ENCODE measurements at places on chromosomes 1 and 21.

GRCh38 chr1:65825741-65826140 lies 33.0 kb downstream of the PDE4B start:
- no peak for DNase-seq

DNA sequence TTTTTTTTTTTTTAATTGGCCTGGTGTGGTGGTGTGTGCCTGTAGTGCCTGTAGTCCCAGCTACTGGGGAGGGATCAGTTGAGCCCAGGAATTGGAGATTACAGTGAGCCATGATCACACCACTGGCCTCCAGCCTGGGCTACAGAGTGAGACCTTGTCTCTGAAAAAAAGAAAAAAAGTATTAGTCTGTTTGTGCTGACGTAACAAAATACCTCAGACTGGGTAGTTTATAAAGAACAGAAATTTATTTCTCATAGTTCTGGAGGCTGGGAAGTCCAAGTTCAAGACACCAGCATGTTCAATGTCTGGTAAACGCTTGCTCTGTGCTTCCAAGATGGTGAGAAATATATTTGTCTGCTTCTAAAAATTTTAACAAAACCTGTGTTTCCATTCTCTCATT lies 25.8 kb downstream of the TRAF5 start:
- DNase-seq: no peak

GRCh38 chr21:44519346-44520325 lies 20.4 kb downstream of the KRTAP10-1 start:
- no peak for DNase-seq

GRCh38 chr1:235918032-235918431 lies 51.3 kb upstream of the LYST start:
- DNase-seq: peak; percentile 45

DNA sequence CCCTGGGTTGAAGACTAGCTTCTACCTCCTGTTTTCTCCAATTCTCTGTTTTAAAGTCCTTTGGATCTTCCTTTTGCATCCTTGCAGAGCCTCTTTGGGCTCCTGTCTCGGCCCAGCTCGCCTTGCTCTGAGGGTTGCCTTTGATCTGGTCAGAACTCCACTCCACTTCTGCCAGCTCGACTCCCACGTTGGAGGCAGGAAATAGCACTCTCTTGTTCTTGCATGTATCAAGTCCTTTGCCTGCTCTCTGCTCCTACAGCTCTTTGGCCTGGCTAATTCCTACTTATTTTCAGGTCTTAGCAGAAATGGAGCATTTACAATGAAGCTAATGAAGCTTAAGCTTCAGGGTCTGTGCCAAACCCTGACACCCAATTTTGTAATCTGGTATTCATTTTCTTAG lies 21.1 kb upstream of the B3GALNT2 start:
- no peak for DNase-seq

- DNase-seq: no peak
Observed at GRCh38 chr1:221335161-221336101, 406.5 kb downstream of the DUSP10 start.

GRCh38 chr21:44301141-44301540 lies 1.3 kb downstream of the PFKL start:
- DNase-seq: no peak

GRCh38 chr1:168273575-168273974 lies 7.1 kb upstream of the TBX19 start:
- DNase-seq: no peak

- DNase-seq: no peak
Observed at GRCh38 chr1:182101415-182102042, 40.0 kb upstream of the ZNF648 start.

DNA sequence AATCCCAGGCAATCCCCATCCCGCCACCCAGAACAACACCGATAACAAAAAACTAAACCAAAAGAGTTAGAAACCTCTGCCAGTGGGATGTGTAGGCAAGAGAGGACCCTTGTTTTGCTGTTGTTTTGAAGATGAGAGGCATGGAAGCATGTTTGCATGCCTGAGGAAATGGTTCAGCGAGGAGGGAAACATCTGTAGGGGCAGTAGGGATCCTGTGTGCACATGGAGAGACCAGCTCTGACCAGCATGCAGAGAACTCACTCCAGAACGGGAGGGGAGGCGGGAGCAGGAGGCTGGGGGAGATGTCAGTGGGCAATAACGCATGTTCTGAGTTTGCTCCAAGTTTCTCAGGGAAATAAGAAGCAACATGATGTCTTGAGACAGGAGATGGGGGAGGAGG lies 5.3 kb downstream of the CLDN14 start:
- DNase-seq: no peak

- peak; percentile 86 for DNase-seq
Observed at GRCh38 chr1:152034654-152035538, 1.9 kb downstream of the S100A11 start.

- no peak for DNase-seq
Observed at GRCh38 chr1:162303004-162303344, 73.7 kb downstream of the SPATA46 start.

DNA sequence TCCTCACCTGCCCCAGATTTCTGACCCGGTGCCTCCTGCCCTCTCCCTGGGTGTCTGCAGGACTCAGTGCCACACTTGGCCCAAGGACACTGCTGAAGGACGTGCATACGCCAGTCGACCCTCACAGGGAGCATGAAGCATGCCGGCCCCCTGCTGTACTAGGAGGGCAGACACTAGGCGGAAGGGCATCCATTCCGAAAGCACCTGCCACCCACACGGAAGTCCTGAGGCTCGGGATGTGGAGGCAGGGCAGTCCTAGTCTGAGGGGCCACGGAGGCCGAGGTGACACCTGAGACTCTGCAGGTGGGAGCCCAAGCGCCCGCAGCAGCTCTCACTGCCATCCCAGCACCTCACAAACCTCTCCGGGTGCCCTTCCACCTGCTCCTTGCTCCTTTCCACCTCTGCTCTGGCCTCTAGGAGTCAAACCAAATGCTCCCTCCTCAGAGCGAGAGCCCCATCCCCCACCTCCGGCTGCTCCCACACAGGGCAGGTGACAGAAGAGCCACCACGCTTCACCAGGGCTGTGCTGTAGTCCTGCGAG lies 2.4 kb downstream of the NPHP4 start:
- DNase-seq: no peak

DNA sequence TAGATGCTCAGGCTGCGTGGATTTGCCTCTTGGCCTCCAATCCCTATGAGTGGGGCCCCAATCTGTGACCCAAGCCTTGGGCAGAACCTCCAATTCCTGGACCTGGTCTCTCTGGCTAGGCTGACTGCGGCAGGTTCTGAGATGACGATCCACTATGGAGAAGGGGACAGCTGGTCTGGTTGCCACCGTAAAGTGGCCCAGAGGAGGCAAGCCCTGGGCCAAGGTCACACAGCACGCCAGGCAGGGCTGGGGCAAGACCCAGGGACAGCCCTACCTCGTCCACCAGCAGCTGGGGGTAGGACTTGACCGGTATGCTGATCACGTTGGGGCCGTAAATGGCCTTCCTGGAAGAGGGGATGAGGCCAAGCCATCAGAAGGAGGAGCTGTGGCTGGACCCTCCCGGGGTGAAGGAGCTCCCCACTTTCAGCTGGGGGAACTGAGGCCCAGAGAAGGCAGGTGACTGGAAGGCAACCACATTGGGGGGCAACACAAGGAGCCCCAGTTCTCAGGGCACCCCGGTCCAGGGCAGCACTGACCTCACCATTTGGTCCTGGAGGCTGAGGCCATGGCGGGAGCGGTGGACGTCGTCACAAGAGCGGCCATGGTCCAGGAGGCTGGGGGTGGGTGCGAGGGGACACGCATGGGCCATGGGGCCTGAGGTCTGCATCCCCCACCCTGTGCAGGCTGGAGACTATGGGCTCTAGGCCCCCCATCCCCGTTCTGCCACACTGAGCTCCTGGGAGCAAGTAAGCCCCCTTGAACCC lies 9.8 kb downstream of the ATP13A2 start:
- no peak for DNase-seq

- DNase-seq: no peak
Observed at GRCh38 chr21:28253338-28253737, 739.3 kb downstream of the LTN1 start.

DNA sequence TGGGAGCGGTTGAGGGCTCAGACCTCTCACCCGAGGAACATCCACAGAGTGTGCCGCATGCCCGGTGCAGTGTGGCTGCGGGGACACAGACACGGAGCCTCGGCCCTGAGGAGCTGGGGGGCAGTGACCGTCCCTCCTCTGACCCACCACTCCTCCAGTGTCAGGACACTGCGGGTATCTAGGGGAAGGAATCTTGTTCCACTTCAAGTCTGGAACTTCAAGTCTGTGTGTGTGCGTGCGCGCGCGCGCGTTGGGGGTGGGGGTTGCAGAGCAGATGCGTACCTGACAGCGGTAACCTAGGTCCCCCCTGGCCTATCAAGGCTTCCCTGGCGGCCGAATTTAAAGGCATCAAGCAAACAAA lies 17.3 kb downstream of the PCSK9 start:
- no peak for DNase-seq

DNA sequence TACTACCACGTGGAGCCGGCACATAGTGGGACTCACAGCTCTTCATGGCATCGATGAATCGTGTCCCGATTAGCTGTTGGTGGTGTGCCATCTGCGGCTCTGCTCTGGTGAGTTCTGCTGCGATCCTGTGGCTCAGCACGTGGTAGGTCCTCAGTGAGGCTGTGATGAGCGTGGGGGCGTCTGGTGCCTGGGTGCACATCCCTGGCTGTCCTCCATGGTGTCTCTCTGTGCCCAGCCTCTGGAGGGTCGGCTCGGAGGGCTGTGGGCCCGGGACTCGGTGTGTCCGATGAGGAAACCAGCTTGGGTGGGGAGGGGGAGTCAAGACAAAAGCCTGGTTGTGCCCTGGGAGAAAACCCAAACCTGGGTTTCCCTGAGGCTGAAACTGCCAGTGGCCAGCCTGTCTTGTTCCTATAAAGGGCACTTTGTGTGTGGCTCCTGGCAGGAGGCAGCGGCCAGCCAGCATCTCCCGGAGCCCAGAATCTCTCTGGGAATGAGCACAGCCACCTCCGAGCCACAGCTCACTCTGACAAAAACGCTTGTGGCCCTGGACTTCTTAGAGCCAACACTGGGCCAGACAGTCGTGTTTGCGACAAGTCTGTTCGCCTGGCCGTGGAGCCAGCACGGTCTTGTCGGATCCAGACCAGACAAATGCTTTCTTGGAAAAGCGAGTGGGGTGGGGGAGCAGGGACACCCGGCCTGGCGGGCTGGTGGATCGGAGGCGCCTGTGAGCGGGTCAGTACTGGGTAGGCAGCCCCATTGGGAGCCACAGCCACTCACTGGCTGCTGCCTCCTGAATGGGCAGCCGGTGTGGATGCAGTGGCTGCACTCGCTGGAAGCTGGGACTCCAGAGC lies 31.8 kb downstream of the SPSB1 start:
- DNase-seq: no peak

- DNase-seq: peak; percentile 26
Observed at GRCh38 chr1:109248797-109249629, at the start of gene CELSR2. Gene CELSR2 (plus strand): TSS chr1:109249539. CDS start chr1:109250080, 541 bp downstream.

GRCh38 chr1:81834921-81835698 lies 34.4 kb downstream of the ADGRL2 start:
- DNase-seq: no peak

- no peak for DNase-seq
Observed at GRCh38 chr1:156163712-156164111, 10.3 kb downstream of the SEMA4A start.

- DNase-seq: no peak
Observed at GRCh38 chr1:224816062-224816461, 113.4 kb upstream of the DNAH14 start.

DNA sequence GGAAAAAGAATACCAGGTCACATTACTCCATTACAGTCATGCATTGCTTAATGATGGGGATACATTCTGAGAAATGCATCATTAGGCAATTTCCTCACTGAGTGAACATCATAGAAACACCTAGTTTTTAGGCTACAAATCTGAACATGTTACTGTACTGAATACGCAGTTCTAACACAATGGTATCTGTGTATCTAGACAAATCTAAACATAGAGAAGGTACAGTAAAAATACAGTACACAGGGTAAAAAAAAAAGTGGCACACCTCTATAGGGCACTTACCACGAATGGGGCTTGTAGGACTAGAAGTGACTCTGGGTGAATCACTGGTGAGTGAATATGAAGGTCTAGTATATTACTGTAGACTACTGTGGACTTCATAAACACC lies 115.7 kb downstream of the AKT3 start:
- DNase-seq: no peak

DNA sequence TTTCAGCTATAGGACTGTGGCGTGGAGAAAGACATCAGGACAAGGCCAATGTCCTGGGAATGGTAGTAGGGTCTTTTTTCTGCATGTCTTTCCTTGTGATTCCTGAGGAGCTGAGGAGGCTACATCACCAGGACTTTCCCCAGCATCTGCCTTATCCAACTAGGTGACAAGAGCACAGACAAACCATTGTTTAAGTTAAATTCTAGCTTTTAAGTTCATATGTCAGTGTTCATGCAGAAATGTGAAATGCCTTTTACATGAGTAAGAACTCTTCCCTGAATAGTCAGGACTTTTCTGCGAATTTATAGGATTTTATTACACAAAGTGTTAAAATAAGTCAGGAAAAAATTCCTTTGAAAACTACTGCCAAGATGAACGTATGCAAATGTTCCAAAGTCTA lies 154.2 kb downstream of the PTGER3 start:
- no peak for DNase-seq

GRCh38 chr1:53344921-53345838 lies 17.3 kb upstream of the LRP8 start:
- DNase-seq: no peak

- DNase-seq: no peak
Observed at GRCh38 chr1:10181154-10181553, 29.2 kb upstream of the KIF1B start.

- DNase-seq: no peak
Observed at GRCh38 chr1:84855168-84855567, 37.8 kb downstream of the LPAR3 start.

DNA sequence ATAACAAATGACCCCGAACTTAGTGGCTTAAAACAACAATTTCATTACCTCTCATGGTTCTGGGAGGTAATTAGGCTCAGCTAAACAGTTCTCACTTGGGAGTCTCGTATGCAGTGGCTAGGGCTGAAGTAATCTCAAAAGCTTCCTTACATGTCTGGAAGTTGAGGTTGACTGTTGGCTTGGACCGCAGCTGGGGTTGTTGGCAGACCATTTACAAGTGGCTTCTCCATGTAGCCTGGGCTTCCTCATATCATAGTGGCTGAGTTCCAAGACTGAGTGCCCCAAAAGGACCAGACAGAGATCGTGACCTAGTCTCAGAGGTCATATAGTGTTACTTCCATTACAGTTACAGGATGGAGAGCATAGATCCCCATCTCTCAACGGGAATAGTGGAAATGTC lies 2.4 kb upstream of the POGZ start:
- no peak for DNase-seq

GRCh38 chr1:167654975-167655575 lies 25.0 kb downstream of the RCSD1 start:
- no peak for DNase-seq

GRCh38 chr1:117178756-117179155 lies 32.0 kb downstream of the VTCN1 start:
- DNase-seq: no peak

GRCh38 chr1:164709126-164709525 lies 150.1 kb downstream of the PBX1 start:
- DNase-seq: no peak

DNA sequence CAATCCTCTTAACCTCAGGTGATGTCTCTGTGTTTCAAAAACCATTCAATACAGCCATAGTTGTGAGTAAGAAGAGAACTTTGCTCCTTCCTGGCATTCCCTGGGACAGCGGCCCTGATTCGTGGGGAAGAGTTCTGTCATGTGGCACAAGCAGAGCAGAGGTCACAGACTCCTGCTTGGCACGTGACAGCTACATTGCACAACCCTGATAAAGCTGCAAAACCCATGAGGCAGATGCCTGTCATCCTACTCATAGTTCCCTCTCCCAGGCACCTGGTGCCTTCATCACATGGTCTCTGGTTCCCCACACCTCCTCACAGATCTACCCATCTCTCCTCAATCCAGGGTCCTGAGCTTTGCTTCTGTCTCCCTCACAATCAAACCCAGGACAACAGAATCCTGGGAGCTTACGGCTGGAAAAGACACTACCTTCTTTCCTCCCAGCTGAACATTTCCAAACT lies 70.8 kb downstream of the PLPP3 start:
- DNase-seq: no peak
